ENCODE measurements at places on chromosomes 1 and 21.

GRCh38 chr1:216194721-216195120 is 228.5 kb downstream of the USH2A start:
- DNase-seq, result no peak

GRCh38 chr1:229784834-229785233 is 158.8 kb downstream of the URB2 start:
- DNase-seq, result no peak

DNA sequence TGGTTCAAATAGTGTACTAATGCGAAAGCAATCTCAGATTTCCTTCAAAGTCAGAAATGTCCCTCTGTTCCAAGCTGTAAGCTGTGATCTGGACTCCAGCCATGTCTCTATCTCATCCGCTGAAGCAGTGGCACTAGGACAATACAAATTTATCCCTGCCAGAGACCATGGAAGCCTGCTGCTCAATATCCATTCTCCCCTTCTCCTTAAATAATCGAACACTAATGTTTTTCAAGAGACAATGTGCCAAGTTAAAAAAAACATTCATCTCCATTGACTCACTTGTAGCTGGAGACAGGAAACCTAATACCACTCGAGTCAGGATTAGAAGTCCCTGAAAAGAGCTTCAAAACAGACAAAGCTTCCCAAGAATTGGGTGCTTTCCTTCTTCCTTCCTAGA is 38.5 kb upstream of the PGBD5 start:
- no peak for DNase-seq

GRCh38 chr21:26093122-26093521 is 77.4 kb downstream of the APP start:
- DNase-seq, result no peak

Measured in Jurkat, Clone E6-1 (cell line).